Muscle of back (tissue), 13 donors: ENCODE measurements at places on chromosomes 4 and X. TPM values are rescaled to one million over a fixed set of nuclear protein-coding genes. Genes with fewer than 3 reads are reported as not detected.

LEF1 gene
- 4.0 TPM for polyA plus RNA-seq

ACSL1 gene
- 39.7 TPM for polyA plus RNA-seq

ENPEP gene
- 25.4 TPM for polyA plus RNA-seq

RBM46 gene
- polyA plus RNA-seq = not detected

RBM47 gene
- 2.4 TPM for polyA plus RNA-seq

UBA1 gene
- 147 TPM for polyA plus RNA-seq

MTMR8 gene
- polyA plus RNA-seq = 1.2 TPM

AMBN gene
- polyA plus RNA-seq = not detected

TRIML2 gene
- polyA plus RNA-seq = not detected

TMSB15B gene
- 8.5 TPM for polyA plus RNA-seq

USP17L10 gene
- not detected for polyA plus RNA-seq

- DNase-seq = no peak
These were observed 48.0 kb downstream of the TXK start for GRCh38 chr4:48085821-48086589.

- DNase-seq = no peak
These were observed 67.8 kb downstream of the HOPX start for GRCh38 chr4:56613101-56613862.

- DNase-seq = no peak
These were observed 7.4 kb downstream of the BDH2 start for GRCh38 chr4:103092245-103092644.

GRCh38 chrX:15653961-15654360 lies 10.6 kb downstream of the CLTRN start:
- no peak for DNase-seq

DNA sequence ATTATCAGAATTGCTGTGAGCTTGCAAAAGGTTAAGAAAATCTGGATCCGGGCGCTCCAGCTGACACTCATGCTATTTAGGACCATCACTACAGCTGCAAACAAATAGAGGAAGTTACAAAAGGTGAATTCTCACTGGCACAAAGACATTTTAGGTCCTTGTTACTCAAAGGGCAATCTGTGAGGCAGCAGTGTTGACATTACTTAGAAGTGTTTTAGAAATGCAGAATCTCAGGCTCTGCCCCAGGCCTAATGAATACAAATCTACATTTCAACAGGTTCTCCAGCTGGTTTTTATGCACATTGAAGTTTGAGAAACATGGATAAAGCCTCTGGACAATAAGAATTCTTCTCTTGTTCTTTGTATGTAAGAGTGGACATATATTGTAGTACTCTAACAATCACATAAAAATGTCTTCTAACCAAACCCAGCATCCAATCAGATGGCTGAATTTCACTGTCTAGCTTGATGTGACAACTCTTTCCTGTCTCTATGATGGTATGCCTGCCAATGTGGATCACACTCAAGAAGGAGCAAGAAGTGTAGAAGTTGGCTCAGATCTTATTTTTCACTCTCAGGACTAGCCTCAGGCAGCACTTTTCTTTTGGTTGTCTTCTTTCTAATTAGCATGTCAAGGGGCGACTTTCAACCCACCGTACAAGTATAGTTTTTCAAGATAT lies 18.8 kb downstream of the SLC7A11 start:
- DNase-seq = peak; percentile 19

GRCh38 chr4:179095585-179096221 lies 1653.5 kb upstream of the AGA start:
- peak; percentile 48 for DNase-seq

DNA sequence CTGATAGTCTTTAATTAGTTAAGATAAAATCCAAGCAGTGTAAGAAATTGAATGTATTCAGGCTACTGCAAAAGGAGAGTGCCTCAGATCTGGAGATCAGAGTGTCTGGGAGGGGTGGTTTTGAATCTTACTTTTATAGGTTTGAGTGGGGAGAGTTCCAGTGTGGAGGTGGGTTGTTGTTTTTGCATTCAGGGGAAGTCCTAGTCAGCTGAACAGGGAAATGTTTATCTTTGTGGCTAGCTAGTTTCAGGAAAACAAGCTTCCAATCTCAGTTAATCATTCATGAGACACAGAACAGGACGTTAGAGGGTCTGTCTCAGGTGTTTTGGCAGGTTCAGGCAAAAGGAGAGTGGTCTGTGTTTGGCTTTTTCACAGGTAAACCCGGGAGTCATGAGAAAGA lies 26.0 kb downstream of the ZNF81 start:
- no peak for DNase-seq

DNA sequence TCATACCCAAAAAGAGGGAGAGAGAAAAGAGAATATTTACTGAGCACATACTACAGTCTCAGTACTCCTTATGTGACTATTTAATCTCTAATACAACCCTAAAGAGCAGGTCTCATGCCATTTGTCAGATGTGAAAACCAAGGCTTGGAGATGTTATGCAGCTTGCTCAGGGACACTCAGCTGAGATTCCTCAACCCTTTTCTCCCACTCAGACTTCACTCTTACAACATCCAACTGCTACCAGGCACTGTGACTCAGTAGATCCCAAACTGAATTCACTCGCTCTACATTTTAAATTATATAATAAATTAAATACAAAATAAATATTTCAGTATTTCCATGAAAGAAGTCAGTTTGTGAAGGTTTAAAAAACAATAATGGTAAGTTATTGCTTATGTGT lies 53.7 kb downstream of the TSPAN5 start:
- no peak for DNase-seq

GRCh38 chr4:2688281-2688680 lies 67.9 kb downstream of the TNIP2 start:
- no peak for DNase-seq

GRCh38 chrX:107560041-107560440 lies 68.3 kb upstream of the PRPS1 start:
- no peak for DNase-seq

DNA sequence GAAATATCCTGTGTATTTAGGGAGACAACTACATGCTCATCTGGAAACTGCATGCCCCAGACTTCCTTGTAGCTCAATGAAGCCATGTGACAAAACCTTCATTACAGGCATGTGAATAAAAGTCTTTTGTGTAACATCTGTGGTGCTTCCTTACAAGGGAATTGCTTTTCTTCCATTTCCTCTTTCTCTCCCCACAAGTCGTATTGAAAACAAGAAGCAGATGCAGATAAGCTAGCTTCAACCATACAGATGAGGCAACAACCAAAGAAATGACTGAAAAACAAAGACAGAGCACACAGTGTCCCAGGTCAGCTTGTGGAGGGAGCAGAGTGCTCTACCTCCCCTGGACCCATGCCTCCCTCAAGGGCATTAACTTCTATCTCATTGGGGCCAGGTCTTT lies 115.8 kb upstream of the INPP4B start:
- no peak for DNase-seq

DNA sequence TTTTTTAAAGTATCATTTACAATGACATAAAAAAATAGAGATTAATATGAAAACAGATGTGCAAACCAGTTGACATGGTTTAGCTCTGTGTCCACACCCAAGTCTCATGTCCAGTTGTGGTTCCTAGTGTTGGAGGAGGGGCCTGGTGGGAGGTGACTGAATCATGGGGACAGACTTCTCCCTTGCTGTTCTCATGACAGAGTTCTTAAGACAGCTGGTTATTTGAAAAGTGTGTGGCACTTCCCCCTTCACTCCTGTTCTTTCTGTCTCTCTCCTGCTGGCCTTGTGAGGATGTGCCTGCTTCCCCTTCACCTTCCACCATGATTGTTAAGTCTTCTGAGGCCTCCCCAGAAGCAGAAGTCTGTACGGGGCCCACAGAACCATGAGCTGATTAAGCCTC lies 23.8 kb downstream of the CNOT6L start:
- DNase-seq = no peak

- no peak for DNase-seq
These were observed 354.9 kb downstream of the KCNIP4 start for GRCh38 chr4:21593671-21594001.

DNA sequence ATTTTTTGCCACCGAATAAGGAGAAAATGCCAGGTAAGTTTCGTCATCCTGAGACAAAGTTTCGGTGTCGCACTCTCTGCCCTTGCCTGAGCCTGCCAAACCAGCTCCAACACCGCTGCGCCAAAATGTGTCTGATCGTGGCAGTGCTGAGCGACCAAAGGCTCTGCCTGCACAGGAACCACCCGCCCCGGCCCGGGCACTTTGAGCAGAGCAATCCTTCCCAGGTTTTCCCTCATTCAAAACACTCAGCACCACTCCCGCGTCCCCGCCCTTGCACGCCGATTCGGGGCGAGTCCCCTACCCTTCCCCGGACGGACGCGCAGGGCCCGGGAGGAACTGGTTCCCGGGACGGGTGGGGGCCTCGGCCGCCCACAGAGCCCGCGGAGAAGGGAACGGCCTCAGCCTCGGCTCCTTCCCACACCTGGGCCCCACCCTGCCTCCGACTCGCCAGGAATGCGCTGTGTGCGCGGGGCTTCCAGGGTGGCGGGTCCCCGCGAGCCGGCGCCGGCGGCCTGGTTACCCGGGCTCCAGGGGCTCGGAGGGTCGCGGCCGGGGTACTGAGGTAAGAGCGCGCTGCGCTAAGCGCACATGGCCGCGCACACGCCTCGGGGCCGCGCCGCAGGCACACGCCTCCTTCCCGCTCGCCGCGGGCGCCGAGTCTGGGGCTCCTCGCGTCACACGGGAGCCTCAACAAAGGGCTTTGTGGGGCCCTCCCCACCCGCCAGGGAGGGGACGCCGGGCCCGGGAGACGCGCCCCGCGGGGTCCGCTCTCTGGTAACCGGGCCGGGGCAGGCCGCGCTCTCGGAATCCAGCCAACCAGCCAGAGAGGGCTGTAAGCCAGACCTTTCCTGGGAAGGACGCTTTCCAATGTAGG lies at the start of gene C4orf36:
Gene C4orf36 (minus strand): TSS at position 661 of the 874 bp plus-strand sequence. CDS start 902 bp downstream, outside the sequence.
- peak; percentile 59 for DNase-seq

DNA sequence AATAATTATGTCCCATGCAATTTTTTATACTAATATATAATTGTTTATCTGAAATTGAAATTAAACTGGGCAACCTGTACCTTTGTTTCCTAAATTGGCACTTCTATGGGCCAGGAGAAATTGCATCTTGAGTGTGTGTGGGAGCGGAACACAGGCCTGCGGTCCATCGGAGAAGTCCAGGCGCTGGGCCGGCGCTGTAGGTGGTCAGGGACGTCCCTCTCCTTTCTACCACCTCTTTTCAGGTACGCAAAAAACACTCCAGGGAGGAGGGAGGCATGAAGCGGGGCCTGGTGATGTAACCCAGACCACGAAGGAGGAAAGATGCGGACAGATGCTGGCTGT lies 717 bp downstream of the MGAT4D start:
- no peak for DNase-seq

- DNase-seq = peak; percentile 36
These were observed 999.0 kb upstream of the ADGRL3 start for GRCh38 chr4:60201052-60201673.

DNA sequence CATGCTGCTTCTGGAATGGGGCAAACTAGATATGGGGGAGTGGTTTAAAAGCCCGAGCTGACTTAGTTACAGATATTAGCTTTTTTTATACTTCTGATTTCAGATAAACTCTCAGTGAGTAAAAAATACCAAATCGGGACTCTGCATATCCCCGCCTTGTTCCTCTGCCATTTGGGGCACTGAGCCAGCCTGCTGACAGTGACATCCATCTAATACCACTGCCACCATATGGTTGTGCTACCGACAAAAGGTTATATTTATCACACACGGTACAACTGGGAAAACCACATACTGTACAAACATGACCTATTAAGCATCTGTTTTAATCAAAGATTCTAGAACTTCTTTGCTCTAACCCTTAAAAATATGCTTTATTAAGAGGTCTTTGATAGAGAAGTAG lies 78.7 kb downstream of the GALNT7 start:
- peak; percentile 31 for DNase-seq

DNA sequence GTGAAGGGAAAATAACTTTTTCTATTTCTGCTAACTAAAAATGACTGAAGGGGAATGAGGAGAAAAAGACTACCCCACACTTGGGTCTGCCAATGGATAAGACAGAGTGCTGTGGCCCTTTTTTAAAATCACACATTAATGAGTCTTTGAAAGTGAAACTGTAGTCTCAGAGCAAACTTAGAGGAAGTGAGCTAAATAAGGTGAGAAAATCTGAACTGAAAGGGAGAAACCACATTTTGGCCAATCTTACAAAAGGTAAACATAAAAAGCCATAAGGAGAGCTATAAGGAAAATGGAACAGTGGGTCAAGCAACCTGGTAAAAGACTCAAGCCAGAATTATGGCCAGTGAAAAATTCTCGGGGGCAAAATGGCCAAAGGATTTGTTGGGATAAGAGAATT lies 755.1 kb upstream of the IGFBP7 start:
- no peak for DNase-seq

DNA sequence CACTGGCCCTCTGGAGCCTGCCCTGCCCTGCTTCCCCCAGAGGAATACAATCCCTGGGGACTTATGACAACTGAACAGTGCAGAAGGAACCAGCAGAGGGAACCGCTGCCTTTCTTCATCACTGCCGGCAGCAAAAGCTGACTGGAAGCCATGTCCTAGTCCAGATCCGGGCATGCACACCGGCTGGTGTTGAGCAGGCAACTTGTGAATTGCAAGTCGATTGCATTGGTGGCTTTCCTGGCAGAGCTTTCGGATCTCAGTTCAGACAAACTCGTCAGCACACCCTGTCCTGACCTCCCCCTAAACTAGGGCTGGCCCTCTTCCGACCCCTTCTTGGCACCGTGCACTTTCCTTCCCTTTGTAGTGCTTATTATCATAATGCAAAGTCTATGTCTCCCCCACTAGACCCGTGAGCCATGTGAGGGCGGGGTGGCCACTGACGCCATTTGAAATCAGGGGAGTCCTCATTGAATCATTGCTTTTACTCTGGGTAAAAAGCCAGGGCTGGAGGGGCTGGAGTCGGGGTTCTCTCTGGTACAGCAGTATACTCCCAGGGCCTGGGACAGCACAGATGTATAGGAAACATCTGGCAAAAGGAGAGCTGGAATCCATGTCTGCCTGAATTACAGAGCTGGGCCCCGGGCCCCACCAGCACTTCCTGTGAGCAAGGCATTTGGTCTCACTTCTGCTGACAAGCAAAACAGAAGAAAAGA lies 1.8 kb downstream of the ARHGAP4 start:
- no peak for DNase-seq

DNA sequence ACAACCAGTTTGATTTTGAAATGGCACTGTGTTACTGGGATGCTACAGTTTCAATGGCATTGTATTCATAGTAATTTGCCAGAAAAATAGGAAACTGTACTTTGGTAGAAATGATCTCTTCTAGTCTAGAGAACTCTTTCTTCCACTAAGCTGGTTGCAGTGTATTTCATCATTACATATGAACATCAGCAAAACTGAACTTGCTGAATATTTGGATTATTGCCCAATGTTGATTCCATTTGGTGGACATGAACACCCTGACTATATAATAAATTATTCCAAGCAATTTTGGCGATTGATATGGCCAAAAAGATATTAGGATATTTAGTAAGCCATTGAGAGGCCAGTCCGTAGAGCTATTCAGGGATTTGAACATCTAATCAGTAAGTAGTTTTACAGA lies 191.8 kb upstream of the CXorf66 start:
- DNase-seq = no peak

GRCh38 chr4:171334549-171334948 lies 478.7 kb upstream of the GALNTL6 start:
- DNase-seq = no peak

DNA sequence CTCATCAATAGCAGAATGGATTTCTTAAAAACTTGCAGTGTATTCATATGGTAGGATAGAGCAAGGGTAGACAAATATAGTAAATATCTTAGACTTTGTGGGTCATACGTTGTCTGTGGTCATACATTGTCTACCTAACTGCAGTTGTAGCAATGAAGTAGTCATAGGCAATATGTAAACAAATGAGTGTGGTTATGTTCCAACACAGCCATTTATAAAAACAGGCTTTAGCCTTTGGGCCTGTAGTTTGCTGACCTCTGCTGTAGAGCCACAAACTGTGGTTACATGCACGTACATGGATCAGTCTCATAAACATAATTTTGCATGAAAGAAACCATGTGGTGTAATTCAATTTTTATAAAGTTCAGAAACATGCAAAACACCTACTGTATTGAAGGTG lies 98.9 kb downstream of the LARP1B start:
- no peak for DNase-seq
